Stimulated activated CD8-positive, alpha-beta memory T cell treated with anti-CD3 and anti-CD28 coated beads, Interleukin-15, amount 100 ng/mL, for 24 hours (primary cell): ENCODE measurements at places on chromosomes 5 and 9.

GRCh38 chr5:148685520-148686134, 31.3 kb upstream of the HTR4 start:
- no peak for DNase-seq

- DNase-seq = no peak
Measured at GRCh38 chr5:179746872-179747271, 14.2 kb downstream of the MAML1 start.

GRCh38 chr5:91416491-91416890, 33.4 kb upstream of the ARRDC3 start:
- DNase-seq = no peak

DNA sequence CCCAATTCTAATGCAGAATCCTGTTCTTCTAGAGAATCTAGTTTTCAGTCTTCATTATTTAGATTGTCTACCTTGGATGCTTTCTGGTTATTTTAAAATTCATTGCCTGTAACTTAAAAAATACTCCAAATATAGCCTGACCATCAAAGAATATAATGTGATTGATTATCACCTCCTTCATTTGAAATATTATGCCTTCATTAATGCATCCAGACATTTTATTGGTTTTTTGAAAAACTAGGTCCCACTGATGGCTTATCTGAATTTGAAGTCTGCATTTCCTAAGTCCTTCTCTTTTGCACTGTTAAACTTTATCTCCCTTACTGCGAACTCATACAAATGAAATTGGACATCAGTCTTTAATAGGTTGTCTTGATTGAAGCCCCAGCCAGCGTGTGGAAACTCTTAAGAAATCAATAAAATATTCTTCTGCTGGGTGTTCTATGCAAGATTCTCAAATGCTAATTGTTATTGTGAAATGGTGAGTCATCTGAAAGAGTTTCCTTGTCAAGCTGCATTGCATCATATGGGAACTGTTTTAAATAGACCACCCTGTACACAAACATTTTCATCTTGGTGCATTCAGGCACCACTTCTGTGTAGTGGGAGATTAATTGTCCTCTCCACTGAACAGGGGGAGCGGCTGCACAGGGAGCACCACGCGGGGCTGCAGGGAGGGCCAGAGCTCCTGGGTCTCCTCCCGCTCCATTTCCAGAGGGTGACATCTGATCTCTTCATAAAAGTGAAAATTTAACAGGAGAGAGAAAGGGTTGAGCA, 92.3 kb upstream of the FANCC start:
- DNase-seq = no peak

DNA sequence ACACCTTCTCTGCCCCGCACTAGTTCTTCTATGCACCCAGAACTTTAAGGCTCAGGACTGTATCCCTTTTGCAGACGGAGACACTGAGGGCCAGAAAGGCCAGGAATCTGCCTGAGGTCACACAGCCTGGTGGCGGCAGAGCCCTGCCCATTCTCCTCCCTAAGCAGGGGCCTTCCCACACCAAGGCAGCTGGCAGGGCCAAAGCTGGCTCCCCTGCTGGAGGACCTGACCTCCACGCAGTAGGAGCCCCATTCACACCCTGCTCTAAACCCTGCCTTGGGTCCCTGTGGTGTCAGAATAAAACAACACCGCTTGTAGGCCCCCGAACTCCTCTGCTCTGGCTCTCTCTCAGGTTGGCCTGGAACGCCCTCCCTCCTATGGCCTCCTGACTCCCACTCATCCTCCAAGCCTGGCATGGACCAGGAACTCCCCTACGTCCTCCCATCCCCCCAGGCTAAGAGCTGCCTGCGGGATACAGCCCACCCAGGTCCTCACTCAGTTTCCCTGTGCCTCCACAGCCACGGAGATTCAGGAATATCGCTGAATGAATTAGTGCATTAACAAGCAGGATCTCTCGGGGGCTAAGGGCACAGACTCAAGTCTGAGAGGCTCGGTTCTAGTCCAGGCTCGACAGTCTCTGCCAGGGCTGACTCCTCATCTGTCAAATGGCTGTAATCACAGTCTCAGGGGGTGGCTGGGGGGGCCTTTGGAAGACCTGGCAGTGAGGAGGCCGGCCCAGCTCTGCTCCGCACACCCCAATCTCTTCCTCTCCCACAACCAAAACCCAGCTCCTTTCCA, 2.8 kb downstream of the ST6GALNAC6 start:
- DNase-seq = no peak

DNA sequence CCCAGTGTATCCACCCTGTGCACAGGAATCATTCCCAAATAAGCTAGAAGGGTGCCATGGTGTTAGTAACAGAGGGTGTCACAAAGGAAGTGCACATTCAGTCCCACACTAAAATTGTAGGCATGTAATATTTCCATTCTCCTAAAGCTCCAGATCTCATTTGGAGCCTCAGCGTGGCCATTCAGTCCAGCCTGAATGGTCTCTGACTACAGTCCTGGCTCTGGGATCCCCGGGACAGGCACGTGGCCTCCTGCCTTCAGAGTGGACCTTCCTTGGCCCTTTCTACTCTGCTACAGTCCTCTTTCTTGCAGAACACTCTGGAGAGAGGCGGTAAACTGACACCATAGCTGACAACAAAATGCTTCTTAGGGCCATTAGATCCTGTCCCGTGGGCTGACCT, 243.9 kb downstream of the IRX2 start:
- DNase-seq = no peak

- DNase-seq = no peak
Measured at GRCh38 chr9:86246752-86247161, 12.7 kb downstream of the C9orf153 start.

GRCh38 chr9:85594316-85594715, 147.4 kb downstream of the AGTPBP1 start:
- no peak for DNase-seq

- DNase-seq = no peak
Measured at GRCh38 chr5:67363963-67364362, 167.4 kb upstream of the CD180 start.

GRCh38 chr5:15609076-15609725, 109.2 kb downstream of the FBXL7 start:
- DNase-seq = no peak

DNA sequence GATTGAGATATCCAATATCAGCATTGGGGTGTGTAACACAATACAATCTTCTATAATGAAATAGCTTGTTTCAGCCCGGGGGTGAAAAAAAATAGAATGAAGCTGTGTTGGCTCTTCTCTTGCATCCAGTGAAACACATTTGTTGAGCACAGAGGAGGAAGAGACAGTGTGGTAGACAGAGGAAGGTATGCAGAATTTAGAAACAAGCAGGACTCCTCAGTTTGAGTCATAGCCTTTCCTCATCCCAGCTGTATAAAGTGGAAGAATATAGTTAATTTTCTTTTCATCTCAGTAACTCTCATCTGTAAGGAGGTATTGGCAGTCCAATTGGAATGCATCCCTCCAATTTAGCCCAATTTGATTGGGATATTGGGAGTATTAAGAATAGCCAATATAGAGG, 302.2 kb upstream of the VLDLR start:
- DNase-seq = no peak
